ENCODE measurements at places on chromosomes 12 and 14.

- DNase-seq, result no peak
Observed at GRCh38 chr12:39503439-39503838, 60.5 kb upstream of the KIF21A start.

- DNase-seq, result no peak
Observed at GRCh38 chr14:76597387-76597786, 163.9 kb upstream of the VASH1 start.

- no peak for DNase-seq
Observed at GRCh38 chr12:780750-781379, 28.5 kb downstream of the WNK1 start.

- peak; percentile 70 for DNase-seq
Observed at GRCh38 chr14:22282417-22282816, 306.6 kb downstream of the DAD1 start.

DNA sequence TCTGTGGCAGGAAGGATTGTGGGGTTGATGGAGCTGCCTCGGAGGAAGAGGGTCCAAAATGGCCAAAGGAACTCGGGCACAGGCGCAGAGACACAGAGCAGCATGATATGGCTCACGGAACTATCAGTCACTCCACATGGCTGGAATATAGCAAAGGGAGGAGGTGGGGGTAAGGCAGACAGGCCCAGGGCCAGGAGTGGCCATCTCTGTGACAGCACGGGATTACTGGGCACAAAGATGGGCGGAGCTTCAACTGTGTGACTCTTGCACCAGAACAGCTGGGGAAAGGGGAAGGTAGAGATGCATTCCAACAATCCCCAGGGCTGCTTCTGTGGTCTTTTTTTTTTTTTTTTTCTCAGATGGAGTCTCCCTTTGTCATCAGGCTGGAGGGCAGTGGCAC is 24.8 kb upstream of the EML1 start:
- peak; percentile 56 for DNase-seq

DNA sequence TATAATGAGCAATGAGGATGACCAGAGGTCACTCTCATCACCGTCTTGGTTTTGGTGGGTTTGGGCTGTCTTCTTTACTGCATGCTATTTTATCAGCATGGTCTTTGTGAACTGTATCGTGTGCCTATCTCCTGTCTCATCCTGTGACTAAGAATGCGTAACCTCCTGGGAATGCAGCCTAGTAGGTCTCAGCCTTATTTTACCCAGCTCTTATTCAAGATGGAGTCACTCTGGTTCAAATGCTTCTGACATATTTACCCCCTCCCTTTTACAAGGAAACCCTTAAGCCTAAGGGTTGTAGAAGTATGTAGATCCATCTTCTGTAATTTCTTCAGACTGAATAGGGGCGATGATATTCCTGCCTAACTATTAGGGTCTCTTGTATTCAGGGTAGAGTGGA is 8.4 kb downstream of the IFI27L1 start:
- no peak for DNase-seq

- no peak for DNase-seq
Observed at GRCh38 chr14:71244341-71244740, 337.1 kb downstream of the PCNX1 start.
